ENCODE measurements at places on chromosomes 3 and 15.

- no peak for DNase-seq
These were observed 52.2 kb upstream of the FAM98B start for GRCh38 chr15:38401701-38402100.

- no peak for DNase-seq
These were observed 114.3 kb upstream of the SEMA6D start for GRCh38 chr15:47603026-47603425.

- peak; percentile 84 for DNase-seq
These were observed 1.3 kb downstream of the KLF15 start for GRCh38 chr3:126355777-126356372.

GRCh38 chr15:48975472-48976419 lies 12.0 kb upstream of the SHC4 start:
- peak; percentile 98 for DNase-seq

DNA sequence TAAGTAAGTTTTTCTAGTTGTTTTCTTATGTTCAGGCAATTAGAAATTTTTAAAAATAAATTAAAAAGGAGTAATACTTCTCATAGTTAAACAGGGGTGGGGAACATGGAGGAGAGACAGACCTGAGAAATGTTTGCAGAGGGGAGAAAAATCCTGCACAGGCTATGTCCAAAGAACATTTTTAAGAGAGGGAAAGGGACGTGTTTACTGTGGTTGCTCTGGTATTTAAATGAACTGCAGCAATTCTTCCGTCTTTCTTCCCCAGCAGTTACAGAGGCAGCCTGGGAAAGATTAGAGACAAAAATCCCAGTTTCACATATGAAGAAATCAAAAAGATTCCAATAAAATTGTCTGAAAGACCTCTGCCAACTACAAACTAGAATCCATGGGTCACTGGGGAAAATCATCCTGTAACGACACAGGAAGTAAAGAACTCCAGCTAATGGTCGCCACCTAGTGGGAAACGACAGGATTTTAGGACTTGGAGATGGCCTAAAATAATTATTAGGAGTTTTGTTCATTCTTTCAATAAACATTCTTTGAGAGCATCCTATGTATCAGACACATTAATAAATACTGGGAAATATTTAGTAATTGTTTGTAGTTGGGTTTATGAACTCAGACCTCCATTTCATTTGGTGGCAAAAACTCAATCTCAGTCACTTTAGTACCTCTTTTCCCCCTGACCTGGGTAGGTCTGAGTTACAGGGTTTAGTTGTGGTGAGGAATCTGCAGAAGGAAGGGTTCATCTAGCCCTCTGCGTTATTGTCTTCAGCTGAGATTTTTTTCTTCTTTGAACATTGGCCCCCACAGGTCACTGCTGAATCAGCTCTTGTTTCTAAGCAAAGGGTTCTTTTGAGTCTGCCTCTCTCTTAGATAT lies 69.9 kb upstream of the GOLIM4 start:
- DNase-seq = no peak

- no peak for DNase-seq
These were observed 41.0 kb downstream of the CRYGS start for GRCh38 chr3:186502966-186503712.

DNA sequence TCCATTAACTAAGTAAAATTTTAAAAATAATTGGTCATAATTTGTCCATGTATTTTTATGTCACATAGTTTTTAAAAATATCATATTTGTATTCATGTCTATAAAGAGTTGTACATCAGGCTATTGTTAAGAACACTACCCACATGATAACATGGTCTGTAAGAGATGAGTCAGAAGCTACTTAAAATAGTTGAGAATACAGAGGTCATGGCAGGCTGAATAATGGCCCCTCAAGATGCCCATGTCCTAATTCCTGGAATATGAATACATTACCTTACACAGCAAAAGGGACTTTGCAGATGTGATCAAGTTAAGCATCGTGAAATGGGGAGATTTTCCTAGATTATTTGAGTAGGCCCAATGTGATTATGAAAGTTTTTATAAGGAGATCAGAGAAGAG lies 782.9 kb upstream of the GOLIM4 start:
- no peak for DNase-seq

All from C1 segment of cervical spinal cord (tissue), 14 donors.